GM12878 (cell line): ENCODE measurements at places on chromosomes 1 and 21.

GRCh38 chr1:5651964-5652821 is 340.0 kb downstream of the NPHP4 start:
- no peak for DNase-seq

- DNase-seq: no peak
These were observed 85.1 kb downstream of the PLPP3 start for GRCh38 chr1:56494306-56494705.

GRCh38 chr21:46071082-46071481 is 26.8 kb upstream of the COL6A2 start:
- DNase-seq: no peak

DNA sequence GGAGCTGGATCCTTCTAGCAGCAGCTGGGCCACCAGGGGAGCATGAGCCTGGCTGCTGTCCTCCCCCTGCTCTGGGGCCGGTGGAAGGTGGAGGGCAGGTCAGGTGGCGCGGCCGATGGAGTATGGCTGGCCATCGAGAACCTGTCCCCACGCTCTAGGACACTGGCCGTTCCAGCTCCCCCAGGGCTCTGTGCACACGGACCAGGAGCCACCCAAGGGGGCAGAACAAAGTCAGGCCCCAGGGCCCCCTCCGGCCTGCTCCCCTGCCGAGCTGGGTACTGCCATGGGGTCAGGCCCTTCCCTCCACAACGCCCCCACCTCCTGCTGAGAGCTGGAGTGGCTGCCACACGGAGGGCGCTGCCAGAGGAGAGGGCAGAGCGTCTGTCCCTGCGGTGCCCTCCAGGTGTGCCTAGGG is 4.5 kb upstream of the PLCH2 start:
- no peak for DNase-seq
